Sigmoid colon (tissue), 7 donors: ENCODE measurements at places on chromosomes 12 and 14. TPM values are rescaled to one million over a fixed set of nuclear protein-coding genes. Genes with fewer than 3 reads are reported as not detected.

PTPRB gene
- polyA plus RNA-seq: 1.8 TPM

CARMIL3 gene
- 0.23 TPM for polyA plus RNA-seq

GPRC5D gene
- polyA plus RNA-seq: not detected

ZNF410 gene
- 35.4 TPM for polyA plus RNA-seq

FAM90A1 gene
- not detected for polyA plus RNA-seq

ASIC1 gene
- polyA plus RNA-seq: 1.3 TPM

SYCP3 gene
- polyA plus RNA-seq: not detected

DNA sequence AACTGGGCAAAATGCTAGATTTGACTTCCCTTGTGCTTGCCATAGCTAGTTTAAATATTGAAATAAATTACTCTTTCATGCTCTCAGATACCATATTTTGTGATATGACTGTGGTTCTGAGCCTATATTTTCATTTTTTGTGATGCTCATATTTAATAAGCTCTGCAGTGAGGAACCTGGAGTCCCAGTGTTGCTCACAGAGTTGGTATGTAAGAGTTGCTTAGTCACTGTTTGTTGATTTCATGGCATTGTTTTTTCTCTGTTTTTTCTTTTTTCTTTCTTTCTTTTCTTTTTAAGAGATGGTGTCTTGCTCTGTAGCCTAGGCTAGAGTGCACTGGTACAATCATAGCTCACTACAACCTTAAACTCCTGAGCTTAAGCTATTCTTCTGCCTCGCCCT is 750.5 kb upstream of the TMEM132C start:
- DNase-seq: no peak

DNA sequence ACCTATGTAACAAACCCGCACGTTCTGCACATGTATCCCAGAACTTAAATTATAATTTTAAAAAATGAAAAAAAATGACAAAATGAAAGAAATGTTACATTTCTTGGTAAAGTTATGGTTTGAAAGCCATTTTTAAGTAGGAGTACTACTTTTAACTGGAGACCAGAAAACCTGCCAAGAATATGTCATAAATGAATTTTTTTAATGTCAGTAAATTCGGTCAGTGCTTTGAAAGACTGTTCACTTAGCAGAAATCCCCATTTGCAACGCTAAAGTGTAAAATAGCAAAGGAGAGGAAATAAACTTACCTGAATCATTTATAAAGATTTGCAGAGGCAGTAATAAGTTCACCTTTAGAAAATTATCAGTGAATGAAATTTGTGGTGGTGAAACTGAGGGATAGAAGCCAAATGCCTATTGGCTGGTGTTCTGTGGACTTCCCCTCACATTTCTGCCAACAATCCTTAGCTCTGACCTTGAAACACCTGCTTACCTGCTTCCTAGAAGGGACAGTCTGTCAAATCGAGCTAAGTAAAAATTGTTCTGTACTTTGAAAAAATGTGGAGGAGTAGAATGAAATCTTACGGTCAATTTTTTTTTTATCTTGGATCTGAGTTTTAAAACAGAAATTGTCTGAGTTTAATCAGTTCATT is 714.2 kb downstream of the SLC6A15 start:
- no peak for DNase-seq

- no peak for DNase-seq
These were observed 1.9 kb downstream of the GALNT16 start for GRCh38 chr14:69261761-69262331.

DNA sequence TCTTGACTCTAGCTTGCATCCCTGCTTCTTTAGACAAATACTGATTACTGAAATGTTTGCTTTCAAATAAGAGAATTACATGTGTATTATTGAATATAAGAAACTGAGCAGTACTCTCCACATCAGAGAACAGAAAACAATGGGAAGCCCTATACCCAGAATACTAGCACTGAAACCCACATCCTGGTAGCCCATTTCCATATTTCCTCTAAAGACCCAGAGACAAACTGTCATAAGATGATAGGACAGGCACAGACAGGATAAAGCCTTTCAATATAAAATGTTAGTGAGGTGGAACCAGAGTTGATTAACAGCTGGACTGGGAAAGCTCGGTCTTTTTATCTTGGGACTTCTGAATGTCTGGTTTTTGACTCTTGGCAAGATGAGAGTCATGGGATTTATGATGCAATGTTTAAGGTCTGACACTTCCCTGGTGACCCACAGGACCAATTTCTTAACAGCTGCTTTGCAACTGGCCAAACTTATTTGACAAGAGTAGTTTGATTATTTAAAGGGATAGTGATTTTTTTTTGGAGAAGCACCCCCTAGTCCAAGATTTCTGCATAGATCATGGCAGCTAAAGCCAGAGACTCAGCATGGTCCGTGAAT is 166.9 kb upstream of the ATXN7L3B start:
- DNase-seq: no peak

GRCh38 chr12:1073652-1074051 is 82.6 kb downstream of the ERC1 start:
- no peak for DNase-seq

DNA sequence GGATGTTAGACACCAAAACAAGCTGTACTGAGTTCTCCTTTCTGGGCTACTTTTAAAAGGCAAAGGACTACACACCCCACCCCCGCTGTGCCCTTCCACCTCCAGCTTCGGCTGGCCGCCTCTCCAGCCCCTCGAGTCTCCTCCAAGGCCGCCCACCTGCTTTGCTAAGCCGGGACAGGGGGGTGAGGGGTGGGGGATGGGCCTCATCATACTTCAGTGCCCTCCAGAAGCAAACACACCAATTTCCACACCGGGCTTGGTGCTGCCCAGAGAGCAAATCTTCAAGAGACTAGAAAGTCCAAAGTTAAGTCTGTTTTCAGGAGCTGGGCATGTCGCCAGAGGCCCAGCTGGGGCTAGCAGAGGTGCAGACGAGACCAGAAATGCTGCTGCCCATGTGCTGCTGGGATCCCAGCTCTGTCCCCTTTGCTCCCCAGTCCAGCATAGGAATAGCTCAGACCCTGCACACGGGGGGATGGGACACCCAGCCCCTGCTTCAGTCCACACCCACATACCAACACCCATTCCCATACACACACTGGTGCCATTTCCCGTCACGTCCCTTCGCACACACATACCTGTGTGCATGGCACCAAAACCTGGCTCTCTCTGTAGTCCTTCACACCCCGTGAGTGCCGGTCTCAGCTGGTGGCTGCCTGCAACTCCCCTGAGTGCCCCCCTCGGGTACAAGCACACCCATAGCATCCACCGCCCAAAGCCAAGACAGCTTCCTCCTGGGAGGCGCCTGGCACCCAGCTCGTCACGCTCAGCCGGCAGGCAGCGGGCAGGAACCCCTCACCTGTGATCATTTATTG is 1.0 kb downstream of the SLC6A12 start:
- DNase-seq: no peak

DNA sequence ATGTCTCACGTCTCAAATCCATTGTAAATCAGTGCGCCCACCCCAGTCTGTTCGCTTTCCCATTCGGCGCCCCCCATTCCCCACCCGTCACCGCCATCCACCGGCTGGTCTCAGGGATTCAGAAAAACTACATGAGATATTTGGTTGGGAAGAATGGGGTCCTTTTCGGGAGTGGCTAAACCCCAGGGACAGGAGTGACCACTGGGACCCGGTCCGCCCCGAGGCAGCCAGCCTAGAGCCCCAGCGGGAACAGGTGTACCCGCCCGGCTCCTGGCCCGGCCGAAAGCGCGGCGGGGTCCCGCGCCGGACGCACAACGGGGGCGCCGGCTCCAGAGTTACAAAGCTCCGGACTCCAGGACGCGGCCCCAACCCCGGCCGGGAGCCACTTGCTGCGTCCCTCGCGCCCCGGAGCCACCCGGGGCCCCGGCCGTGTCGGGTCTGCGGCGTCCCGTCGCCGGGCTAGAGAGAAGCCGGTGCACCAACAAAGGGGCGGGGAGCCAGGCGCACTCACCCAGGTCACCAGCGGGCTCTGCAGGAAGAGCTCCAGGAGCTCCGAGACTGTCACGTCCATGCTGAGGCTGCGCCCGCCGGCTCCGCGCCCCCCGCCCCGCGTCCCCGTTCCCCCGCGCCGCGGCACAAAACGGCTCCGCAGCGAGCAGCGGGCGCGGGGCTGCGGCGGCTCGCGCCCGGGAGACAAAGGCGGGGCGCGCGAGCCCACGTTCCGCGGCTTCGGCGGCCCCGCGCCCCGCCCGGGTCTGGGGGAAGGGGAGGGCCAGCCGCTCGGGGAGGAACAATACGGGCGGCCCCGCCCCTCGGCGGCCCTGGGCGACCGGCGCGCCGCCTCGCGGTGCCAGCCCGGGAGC is at the start of gene CCDC88C:
Gene CCDC88C (minus strand): TSS at position 701 of the 863 bp plus-strand sequence. CDS start 130 bp downstream, at position 571.
- no peak for DNase-seq

GRCh38 chr12:63897931-63898330 is 53.4 kb downstream of the SRGAP1 start:
- DNase-seq: no peak

GRCh38 chr14:22882529-22883172 is 371 bp upstream of the REM2 start:
- peak; percentile 70 for DNase-seq

- no peak for DNase-seq
These were observed 120.3 kb downstream of the ZNF664 start for GRCh38 chr12:124093297-124093696.

- no peak for DNase-seq
These were observed 104.9 kb downstream of the PDZRN4 start for GRCh38 chr12:41293011-41293410.
